Activated B cell treated with CpG ODN at 0.5 μM for 24 hours (primary cell): ENCODE measurements at places on chromosomes 5 and 9. TPM values are rescaled to one million over a fixed set of nuclear protein-coding genes. Genes with fewer than 3 reads are reported as not detected.

Gene CEP120
- 39.2 and 43.1 TPM in 2 replicates for total RNA-seq

Gene PCDHGA1
- total RNA-seq: 0.20 and 0.29 TPM in 2 replicates

Gene P4HA2
- 0.29 and 0.44 TPM in 2 replicates for total RNA-seq

DNA sequence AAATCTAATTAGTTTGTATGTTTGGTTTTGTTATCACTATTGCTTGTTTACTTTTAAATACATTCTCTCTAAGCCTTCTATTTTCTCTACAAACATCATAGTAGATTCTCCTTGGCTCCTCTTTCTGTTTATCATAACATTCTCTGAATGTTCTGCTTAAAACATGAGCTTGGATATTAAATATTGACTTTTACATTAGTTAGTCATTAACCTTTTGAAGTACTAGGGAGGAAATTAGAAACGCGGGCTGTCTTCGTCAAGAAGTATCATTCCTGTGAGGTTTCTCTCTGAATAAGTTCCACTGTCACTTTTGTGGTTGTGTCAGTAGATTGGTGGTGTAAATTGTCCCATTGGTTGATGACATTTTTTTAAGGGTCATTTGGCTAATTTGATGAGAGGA is 821.5 kb downstream of the EFNA5 start:
- H3K4me3 ChIP-seq: no peak overlapping the region
- DNase-seq: no peak
- H3K27me3 ChIP-seq: no peaks in the 10 kb centered on the region
- no peak overlapping the region for H3K27ac ChIP-seq

GRCh38 chr9:76677481-76678055 is 86.7 kb upstream of the PCA3 start:
- H3K27ac ChIP-seq: no peak overlapping the region
- no peak for DNase-seq
- no peaks in the 10 kb centered on the region for H3K36me3 ChIP-seq
- no peaks in the 10 kb centered on the region for H3K27me3 ChIP-seq

Gene PCDHGA9
- 1.1 and 1.3 TPM in 2 replicates for total RNA-seq

GRCh38 chr9:90444609-90445204 is 197.9 kb downstream of the DIRAS2 start:
- H3K36me3 ChIP-seq: no peaks in the 10 kb centered on the region
- H3K27ac ChIP-seq: no peak overlapping the region
- no peak for DNase-seq

GRCh38 chr5:83641946-83642345 is 78.7 kb downstream of the HAPLN1 start:
- no peaks in the 10 kb centered on the region for H3K36me3 ChIP-seq
- H3K4me3 ChIP-seq: no peak overlapping the region
- H3K4me1 ChIP-seq: no peaks in the 10 kb centered on the region
